ENCODE measurements at places on chromosomes 7 and 10.

- peak; percentile 62 for DNase-seq
Observed at GRCh38 chr7:107394831-107395230, 75.0 kb upstream of the GPR22 start.

DNA sequence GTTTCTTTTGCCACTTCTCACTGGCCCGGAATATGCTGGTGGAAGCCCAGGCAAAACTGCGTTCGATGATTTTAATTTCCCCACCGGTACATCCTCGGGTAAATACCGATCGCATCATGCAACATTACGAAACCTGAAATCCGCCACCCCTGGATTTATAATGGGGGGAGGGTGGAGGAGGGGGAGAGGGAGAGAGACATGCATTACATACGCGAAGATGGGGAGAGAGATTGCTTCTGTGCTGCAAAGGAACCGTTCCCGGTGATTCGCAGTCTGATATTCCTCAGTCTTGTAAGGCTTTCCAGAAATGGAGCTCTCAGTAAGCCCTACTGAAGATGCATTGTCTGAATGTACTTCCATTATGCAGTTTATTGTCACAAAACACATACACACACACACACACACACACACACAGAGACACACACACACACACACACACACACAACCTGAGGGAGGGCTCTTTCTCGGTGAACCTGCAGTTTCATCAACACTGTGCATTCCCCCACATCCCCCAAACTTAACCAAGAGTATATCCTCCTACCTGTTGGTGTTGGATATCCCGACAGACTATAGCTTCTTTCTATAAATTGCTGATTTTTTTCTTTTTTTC, 741 bp downstream of the GPR85 start:
- DNase-seq, result no peak

GRCh38 chr10:19745672-19746071, 70.6 kb upstream of the PLXDC2 start:
- peak; percentile 21 for DNase-seq

GRCh38 chr7:46558482-46559193, 637.6 kb upstream of the IGFBP3 start:
- peak; percentile 74 for DNase-seq

GRCh38 chr10:33201056-33201780, 133.2 kb downstream of the NRP1 start:
- no peak for DNase-seq

DNA sequence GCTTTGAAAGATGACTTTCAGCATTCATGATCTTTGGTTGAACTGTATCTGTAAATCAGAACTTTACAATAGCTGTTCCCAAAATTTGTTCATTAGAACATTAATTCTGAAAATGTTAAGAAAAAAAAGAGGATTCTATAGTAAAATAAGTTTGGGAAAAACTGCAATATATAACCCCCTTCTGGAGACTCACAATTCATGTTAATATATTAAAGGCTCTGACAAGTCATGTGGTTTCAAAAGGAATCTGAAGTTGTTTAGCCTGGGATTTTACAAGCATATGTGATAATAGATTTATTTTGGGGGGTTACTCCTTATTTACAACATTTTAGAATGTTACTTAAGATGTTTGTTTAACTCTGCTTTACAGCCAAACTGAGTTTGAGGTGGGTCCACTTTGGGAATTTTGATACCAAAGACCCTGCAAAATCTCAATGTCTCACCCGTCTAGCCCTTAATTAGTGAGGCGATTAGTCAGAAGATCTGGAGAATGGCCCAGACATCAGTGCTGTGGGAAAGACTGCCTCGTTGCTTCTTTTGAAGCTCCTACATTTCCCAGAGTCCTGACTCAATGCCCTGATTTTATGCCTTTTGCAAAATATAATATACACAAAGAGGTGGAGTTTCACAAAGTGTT, 40.0 kb downstream of the CDK1 start:
- peak; percentile 84 for DNase-seq

GRCh38 chr7:105141068-105141467, 127.1 kb downstream of the KMT2E start:
- peak; percentile 52 for DNase-seq

GRCh38 chr7:18754766-18755165, 259.2 kb downstream of the HDAC9 start:
- peak; percentile 55 for DNase-seq

- DNase-seq, result no peak
Observed at GRCh38 chr7:159035571-159036073, 109.0 kb downstream of the VIPR2 start.

DNA sequence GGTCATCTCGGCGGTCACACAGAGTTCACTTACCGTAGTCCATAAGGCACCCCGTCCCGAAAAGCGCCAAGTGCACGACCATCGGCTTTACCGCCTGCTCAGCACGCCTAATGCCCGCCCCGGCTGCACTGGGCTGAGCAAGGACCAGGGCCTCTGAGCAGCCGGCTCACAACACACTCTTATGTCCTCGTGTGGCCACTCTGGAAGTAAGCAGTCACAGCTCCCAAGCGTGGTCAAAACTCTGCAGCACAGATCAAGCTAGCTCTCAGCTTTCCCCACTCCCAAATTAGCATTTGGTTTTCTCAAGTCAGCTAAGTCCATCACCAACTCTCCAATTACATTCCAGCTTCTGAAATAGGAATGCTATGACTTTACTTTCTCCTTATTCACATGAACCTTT, 57.7 kb downstream of the MAD1L1 start:
- DNase-seq, result no peak

All from fibroblast of skin of scalp (primary cell).